Head of caudate nucleus (tissue), 42 donors: ENCODE measurements at places on chromosomes 12 and 14.

DNA sequence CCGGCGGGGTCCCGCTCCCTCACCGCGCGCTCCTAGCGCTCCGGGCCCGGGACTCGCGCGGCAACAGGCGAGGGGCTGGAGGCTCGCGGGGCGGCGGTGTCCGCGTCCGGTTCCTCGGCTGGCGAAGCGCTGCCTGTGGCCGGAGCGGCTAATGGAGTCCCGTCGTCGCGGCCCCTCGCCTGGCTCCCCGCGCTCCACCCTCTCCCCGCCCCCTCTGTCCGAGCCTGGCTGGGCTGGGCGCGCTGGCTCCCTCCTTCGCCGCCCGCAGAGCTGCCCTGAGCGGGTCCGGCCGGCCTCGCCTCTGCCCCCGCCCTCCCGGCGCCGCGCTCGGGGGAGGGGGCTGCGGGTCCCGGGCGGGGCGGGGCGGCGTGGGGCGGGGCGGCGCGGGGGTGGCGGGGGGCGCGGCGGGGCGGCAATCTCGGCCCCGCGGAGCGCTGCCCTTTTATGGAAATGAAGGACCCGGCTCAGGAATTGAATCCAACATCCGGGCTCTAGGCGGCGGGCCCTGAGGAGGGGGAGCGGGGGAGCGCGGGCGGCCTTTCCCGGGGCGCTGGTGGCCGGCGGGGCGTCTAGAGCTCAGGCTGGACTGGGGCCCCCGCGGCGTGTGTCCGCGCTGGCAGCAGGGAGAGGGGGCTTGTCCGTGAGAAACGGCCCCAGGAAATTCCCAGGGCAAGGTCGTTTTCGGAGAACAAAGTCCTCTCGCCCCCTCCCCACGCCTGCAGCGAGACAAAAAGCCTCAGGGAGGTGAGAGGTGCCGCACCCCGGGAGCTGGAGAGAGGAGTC lies at the start of gene FERMT2:
Gene FERMT2, minus strand, starts transcription at position 153 of the 783 bp plus-strand sequence. CDS start 482 bp downstream, outside the sequence.
- DNase-seq: peak; percentile 80

DNA sequence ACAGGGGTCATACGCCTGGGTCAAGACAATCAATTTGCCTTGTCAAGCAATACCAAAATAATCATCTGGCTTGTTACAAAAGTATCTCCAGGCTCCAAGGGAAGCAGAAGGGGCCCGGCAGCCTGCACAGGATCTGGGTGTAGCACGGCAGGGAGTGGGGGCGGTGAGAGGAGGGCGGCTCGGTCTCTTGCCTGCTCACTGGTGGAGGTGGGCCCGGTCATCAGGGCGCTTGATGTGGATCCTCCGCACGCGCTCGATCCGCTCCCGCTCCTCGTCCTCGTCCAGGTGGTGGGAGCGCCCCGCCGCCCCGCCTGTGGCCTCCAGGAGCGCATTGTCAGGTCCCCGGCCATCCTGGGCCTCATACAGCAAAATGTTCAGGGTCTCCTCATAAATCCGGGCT lies 25.7 kb downstream of the KCTD10 start:
- no peak for DNase-seq

- DNase-seq: no peak
Observed at GRCh38 chr12:92139634-92140150, 6.0 kb downstream of the BTG1 start.

- DNase-seq: no peak
Observed at GRCh38 chr12:59304077-59304721, 291.6 kb upstream of the SLC16A7 start.

DNA sequence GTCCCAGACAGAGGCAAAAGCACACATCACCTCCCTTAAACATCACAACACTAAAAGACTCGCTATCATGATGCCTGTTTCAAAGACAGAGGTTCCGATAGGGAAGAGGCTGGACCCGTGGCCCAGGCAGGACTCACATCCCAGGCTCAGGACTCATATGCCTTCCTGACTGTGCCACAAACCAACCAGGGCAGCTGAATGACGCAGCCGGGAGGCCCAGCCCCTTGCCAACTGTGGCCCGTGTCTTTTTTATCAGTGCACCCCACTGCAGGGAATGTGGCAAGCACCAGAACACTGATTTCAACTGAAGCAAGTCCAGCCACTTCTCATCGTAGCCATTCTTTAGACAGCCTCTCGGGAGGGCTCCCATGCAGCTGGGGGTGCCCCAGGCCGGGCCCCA lies 132.3 kb downstream of the KSR2 start:
- DNase-seq: no peak

DNA sequence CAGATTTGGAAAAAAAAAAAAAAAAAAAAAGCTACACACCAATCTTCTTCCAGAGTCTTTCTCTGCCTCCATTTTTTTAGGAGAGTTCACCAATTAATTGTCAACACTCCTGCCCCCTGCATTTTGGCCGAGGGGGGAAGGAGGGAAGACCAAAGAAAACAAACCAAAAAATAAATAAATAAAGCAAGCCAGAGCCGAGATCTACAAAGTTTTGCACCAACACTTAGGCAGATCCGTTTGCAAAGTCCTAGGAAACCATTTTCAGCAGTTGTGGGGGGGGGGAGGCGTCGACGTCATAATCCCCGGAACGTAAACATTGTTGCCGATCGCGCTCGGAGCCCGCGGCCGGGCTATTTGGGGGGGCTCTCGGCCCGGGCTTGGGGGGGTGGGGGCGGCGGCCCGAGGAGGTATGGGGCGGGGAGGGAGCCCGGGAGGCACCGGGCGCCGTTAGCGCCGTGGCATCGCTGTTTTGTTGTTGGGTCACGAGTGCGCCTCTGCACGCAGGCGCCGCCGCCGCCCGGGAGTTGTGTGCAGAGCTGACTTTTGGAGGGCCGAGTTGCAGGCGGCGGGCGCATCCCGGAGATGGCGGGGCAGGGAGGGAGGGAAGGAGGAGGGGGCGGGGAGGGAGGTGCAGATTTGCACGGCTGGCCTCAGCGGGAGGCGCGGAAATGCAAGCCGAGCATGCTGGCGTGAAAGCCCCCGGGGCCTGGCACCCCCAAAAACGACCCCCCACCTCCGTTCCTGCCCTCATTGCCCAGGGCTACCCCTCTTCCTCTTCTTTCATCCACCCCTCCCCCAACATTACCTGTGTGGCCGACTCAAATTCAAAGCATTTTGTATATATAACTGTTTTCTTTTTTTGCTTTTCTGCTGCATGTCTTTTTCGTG lies 598 bp downstream of the KDM2B start:
- peak; percentile 69 for DNase-seq

DNA sequence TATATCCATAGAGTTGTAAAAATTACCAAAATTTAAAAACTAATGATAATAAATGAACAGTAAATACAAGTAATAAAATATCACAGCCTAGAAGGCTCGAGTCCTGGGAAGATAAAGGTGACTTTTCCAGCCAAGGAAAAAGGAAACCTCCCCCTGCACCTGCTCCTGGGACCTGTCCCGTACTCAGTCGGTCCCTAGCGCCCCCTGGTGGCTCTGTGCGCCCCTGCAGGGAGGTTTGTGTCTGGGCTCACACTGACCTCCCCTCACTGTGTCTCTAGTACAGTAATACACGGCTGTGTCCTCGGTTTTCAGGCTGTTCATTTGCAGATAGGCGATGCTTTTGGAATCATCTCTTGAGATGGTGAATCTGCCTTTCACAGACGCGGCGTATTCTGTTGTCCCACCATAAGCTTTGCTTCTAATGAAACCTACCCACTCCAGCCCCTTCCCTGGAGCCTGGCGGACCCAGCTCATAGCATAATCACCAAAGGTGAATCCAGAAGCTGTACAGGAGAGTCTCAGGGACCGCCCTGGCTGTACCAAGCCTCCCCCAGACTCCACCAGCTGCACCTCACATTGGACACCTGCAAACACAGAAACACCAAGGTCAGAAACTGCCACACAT lies 1030.4 kb downstream of the TMEM121 start:
- DNase-seq: no peak

- DNase-seq: no peak
Observed at GRCh38 chr12:123772074-123772473, 10.0 kb downstream of the DNAH10 start.

DNA sequence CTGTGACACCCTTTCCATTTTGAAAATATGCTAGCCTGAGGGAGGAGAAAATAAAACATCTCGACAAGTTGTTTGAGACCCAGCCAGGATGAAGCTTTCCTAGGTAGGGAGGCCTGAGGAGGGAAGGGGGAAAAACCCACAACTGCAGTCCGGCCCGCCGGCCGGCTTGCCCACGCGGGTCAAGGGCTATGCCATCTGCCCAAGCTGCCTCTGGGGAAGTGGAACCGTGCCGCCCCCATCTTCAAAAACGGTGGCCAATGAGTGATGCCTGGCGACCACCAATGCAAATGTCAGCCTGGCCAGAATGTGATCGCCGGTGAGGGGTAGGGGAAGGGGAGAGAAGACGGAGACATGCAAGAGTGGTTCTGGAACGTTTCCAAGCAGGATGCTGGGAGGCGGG lies 263.5 kb upstream of the ALG10B start:
- DNase-seq: no peak

- DNase-seq: no peak
Observed at GRCh38 chr12:132861558-132861957, 25.8 kb downstream of the CHFR start.

DNA sequence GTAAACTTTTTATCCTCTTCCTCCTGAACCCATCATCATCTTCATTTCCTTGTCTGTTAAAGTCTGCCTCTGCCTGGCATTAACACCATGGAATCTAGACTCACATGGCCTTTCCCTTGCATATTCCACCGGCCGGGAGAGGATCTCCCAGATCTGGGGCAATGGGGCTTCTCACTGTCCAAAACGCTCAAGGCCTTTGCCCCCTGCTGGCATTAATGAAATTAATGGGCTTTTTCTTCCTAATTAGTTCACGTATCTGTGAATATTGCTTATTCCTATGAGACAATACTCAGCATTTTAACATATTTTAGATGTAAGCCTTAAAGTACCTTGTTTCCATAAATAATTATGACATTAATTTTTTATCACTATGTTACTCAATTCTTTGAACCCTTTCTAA lies 42.9 kb upstream of the CAPRIN2 start:
- DNase-seq: no peak

GRCh38 chr12:131510431-131510830 lies 200.5 kb upstream of the SFSWAP start:
- DNase-seq: no peak

DNA sequence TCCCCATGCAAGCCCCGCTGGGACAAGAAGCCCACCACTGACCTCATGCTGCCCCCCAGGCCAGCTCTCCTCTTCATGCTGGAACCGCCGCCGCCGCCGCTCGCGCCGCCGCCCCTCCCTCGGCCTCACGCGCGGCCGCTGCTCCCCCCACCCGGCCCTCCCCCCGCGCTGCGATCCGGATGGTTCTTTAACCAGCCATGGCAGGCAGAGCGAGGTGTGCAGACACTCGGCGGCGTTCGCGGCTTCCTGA lies at the start of gene DCAF5:
Gene DCAF5, minus strand, starts transcription at position 218 of the 250 bp plus-strand sequence. Its CDS starts 141 bp downstream, at position 77.
- no peak for DNase-seq

GRCh38 chr12:116299665-116300328 lies 22.3 kb upstream of the MED13L start:
- DNase-seq: no peak

GRCh38 chr14:77105145-77105939 lies 7.3 kb downstream of the CIPC start:
- DNase-seq: peak; percentile 45

- DNase-seq: no peak
Observed at GRCh38 chr14:100578552-100578951, 8.7 kb downstream of the BEGAIN start.

DNA sequence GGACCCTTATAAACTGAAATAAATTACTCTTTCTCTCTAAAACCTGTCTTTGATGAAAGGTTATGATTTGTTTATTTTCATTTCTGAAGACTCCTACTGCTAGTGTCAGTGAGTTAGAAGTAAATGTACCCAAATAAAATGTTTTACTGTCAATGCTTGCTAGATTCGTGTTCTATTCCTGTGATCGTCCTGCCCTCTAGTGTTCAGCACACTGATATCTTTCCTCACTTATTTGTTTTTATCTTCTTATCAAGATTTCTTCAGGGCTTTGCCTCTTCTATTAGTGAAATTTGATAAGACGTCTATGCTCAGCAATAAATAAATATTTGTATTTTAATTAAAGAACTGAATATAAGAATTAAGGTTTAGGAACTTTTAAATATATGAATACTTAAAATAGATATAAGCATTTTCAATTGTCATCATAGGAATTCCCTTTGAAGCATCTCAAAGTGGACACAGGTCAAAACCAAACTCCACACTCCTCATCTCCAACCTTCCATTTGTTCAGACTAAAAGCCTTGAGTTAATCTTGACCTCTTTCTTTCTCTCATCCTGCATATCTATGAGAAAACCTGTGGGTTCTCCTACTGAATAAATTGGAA lies 75.8 kb downstream of the C12orf50 start:
- no peak for DNase-seq

DNA sequence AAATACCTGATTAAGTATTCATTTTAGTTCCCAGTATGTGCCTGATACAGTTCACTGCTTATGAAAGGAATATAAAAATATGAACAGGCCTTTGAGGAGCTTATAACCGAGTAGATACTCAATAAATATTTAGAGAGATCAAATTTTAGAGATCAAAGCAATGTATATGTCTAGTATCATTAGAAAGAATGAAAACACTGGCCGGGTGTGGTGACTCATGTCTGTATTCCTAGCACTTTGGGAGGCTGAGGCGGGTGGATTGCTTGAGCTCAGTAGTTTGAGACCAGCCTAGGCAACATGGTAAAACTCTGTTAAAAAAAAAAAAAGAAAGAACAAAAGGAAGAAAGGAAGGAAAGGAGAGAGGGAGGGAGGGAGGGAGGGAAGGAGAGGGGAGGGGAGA lies 113.2 kb upstream of the EEA1 start:
- DNase-seq: no peak

DNA sequence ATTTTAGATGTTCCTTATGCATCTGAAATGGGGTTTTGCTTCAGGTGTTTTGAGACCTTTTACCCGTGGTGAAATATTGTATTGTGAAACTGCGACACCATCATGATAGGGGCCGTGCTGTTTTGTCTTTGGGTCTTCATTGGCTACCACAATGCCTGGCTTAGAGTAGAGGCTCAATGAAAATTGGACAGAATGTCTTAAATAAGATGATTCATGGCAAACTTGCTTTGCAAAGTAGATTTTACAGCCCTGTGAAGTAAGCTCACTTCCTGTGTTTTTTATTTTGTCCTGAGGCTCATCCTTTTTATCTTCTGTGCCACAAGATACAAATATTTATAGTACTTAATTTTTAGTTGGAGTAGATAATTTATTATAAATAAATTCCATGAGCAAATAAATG lies 111.3 kb upstream of the FRMD6 start:
- DNase-seq: no peak

- DNase-seq: no peak
Observed at GRCh38 chr12:100302081-100302480, 35.1 kb downstream of the SCYL2 start.

DNA sequence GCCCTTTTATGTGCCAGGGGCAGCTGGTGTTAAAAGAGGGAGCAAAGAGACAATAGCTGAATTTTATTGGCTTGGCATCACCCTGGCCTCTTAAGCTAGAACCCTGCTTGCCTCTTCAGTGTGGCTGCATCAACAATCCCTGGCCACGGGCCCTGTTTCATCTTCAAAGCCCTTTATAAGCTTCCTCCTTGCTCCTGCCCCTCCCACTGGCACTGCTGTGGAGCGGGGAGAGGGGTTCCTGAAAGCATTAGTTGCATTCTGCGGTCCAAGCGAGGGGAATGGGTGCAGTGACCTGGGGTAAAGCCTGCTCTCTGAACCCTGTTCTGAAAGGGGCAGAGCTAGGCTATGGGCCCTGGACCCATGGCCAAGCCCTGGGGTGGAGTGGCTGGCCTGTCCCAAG lies 220 bp upstream of the KRT83 start:
- peak; percentile 70 for DNase-seq

- DNase-seq: no peak
Observed at GRCh38 chr12:48027183-48028002, 23.1 kb upstream of the COL2A1 start.

GRCh38 chr12:108332791-108333382 lies 6.2 kb downstream of the CMKLR1 start:
- DNase-seq: peak; percentile 44
